ENCODE measurements at places on chromosomes 5 and 9.

DNA sequence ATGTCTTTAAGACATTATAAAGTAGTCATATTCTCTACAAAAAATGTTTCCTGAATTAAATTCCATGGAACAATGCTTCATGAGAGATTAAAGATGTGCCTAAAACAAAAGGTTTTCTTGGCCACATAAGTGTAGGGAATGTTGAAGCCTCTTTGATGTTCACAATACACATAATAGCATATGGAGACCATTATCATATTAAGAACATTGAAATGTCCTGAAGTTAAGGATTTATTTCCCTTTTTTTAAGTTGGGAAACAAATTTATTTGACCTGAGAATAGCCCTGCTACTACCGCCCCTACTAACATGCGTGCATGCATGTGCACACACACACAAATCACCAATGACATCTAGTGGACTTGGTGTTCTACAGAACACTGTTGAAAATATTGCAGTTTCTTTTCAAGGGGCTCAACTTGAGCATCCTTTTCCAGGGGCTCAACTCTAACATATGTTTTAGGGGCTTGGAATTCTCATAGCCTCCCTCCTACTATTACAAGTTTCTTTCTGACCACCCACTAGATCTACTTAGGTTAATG lies 124.9 kb upstream of the C6 start:
- no peak for DNase-seq

DNA sequence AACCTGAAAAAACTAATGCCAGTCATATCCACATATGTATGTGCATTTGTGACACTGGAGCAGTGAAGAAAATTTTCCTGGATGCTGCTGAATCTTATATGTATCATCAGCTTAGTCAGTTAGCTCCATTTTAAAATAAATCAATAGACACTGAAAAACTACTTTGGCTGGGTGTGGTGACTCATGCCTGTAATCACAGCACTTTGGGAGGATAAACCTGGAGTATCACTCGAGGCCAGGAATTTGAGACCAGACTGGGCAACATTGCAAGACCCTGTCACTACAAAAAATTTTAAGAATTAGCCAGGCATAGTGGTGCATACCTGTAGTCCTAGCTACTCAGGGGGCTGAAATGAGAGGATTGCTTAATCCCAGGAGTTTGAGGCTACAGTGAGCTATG lies 511.0 kb upstream of the TLE4 start:
- no peak for DNase-seq

GRCh38 chr9:93305497-93306020 lies 121.6 kb downstream of the WNK2 start:
- DNase-seq, result no peak

- no peak for DNase-seq
Measured at GRCh38 chr5:132000677-132001453, 10.6 kb downstream of the ACSL6 start.

DNA sequence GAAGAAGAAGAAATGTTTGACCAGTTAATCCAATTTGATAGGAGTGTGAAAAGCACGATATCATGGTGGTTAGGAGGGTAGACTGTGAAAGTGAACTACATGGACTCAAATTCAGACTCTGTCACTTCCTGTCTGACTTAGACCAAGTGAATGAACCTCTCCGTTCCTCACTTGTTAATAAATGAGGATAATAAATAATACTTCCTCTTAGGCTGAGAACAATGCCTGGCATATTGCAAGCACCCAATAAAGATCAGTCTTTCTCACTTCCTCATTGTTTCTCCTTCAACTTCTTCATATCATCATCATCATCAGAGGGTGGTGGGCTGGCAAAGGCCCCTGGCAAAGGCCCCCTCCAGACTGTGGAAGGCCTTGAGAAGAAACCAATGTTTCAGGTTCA lies 148.7 kb downstream of the CDK5RAP2 start:
- no peak for DNase-seq

DNA sequence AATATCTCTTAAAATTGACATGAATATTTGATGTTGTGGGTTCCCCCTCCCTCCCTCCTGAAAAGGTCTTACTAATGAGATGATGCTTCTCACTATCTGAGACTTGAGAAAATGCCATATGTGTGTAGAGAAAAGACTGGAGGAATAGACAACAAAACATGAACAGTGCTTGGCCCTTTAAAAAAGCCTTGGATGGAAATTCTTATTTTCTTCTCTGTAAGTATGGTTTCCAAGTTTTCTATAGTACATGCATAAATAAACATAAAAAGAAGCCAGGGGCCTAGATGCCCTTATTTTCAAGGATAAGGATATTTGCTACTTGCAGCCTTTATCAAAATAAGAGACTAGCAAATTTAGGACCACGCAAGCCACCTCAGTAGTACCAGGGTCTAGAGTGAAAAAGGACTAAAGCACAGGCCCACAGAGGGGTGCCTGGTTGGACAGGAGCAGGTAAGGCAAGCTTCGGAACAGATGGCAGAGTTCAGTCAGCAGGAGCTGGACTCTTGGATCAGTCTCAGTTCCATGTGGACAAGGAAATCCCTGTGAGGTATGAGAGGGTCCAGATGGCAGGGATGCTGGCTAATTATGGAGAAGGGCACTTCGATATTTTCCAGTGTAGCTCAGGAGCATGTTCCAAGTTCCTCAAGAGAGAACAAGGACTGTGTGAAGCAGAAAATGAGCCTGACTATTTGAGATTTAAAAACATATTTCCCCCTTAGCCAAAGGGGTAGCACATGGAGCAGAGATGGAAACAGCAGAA lies 4.6 kb upstream of the ANP32B start:
- no peak for DNase-seq

- DNase-seq, result no peak
Measured at GRCh38 chr5:123482258-123482657, 29.7 kb upstream of the CSNK1G3 start.

DNA sequence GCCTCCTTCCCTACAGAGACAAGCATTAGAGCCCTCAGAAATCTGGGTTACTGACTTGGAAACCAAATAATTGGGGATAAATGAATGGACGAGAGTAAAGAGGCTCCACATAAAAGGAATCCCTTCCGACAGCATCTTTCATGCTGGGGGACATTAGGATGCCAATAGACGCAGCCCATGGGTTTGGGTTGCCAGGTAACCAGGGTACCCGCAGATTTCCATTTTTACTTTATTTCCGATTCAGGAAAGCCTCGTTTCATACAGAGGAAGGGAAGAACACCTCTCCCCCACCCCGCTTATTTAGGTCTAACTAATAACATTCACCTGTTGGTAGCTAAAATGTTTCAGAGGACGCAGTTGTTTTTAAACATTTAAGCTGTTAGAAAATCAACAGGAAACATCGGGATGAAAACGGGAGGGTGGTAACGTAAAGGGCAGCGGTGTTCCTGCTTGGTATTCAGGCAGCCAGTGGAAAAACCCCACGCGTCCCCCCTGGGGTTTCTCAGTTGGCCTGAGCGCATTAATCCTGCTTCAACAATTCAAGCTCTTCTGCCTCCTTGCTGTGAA lies 179.5 kb downstream of the YTHDC2 start:
- DNase-seq, result no peak

GRCh38 chr5:103561685-103562452 lies 720 bp downstream of the NUDT12 start:
- no peak for DNase-seq

GRCh38 chr5:82331557-82331956 lies 53.4 kb upstream of the RPS23 start:
- no peak for DNase-seq

All from NCI-H1436 treated with DMSO at 0.1 percent for 48 hours (cell line).